ENCODE measurements at places on chromosomes 13 and 19.

GRCh38 chr13:114067381-114067885 lies 65.0 kb downstream of the RASA3 start:
- DNase-seq = peak; percentile 96

DNA sequence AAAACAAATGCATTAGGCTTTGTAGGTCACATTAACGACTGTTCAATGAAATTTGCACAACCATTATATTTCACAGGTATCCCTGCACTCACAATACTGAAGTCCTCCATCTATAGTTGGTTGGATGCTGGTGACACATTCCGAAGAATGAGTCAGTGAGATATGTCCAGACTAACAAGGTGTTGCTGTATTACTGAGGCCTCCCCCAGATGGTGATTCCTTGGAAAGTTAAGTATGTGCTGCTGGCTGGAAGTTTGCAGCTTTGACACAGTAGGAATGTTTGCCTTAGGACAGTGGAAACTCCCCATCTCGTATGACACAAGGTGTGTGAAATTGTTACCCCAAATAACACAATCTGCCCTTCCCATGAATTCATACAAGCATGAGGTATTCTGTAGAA lies 46.6 kb downstream of the FGF14 start:
- DNase-seq = no peak

DNA sequence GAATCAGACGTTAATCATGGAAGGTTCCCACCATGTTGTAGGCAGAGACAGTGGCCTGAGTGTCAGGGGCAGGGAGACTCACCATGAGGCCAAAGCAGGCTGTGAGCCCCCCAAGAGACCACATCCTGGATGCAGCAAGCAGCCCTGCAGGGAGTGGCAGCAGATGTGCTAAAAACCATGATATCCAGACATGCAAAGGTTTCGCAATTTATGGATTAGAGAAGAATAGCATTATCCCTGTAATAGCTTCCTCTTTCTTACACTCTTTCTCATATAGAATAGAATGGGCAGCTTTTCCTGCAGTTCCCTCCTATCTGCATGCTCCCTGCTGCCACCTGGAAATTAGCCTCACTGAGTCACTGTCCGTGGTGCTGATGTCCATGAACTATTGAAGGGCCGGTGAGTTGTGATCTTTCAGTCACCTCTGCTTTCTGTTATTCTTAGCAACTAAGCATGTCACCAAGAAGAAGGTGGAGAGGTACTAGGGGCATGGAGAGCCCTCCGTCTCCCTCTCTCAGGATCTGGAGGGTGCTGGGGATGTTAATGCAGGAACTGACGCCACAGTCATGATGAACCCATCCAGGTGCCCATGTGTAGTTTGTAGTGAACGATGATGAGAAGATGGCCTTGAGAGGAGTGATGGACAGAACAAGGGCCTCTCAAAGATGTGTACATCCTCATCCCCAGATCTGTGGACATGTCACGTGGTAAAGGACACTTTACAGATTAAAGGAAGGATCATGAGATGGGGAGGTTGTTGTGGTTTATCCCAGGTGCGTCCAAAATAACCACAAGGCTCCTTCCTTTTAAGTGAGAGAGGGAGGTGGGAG lies 9.9 kb downstream of the CEACAM4 start:
- DNase-seq = peak; percentile 29

DNA sequence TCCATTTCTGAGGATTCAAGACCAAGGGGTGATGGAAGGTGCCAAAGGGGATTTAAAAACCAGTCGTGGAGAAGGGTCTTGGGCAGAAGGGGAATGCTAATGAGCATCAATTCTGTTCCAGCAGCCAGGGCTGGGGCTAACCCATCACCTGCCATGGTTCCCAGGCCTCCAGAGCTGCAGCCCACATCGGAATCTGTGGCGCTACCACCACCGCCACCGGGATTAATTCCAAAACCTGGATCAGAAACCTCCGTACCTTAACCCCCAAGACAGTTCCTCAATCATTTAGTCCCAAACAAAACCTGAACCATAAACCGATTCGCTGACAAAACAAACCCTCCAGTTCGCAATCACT lies 583 bp downstream of the ZNF615 start:
- DNase-seq = no peak

GRCh38 chr13:46389457-46390451 lies 2.7 kb upstream of the RUBCNL start:
- peak; percentile 77 for DNase-seq

- no peak for DNase-seq
Measured at GRCh38 chr13:47170971-47171370, 274.1 kb upstream of the HTR2A start.

GRCh38 chr19:3478409-3479176 lies 1.7 kb downstream of the SMIM24 start:
- no peak for DNase-seq
